ENCODE measurements at places on chromosomes 5 and 9. TPM values are rescaled to one million over a fixed set of nuclear protein-coding genes. Genes with fewer than 3 reads are reported as not detected.

DNA sequence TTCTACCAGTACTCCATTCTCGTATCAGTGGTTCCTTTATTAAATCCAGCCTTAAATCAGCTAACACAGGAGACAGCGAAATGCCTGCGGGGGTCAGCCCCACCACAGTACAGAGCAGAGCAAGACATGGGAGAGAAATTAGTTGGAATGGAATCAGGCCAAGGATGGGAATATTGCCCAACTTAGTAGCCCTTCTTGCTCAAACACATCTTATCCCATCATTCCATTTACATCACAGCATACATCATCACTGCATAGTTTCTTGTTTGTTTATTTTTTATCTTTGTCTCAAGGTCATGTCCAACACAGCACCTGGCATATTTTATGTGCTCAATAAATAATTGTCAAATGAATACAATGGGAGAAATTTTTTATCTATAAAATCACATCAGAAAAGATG lies 34.3 kb upstream of the DAB2 start:
- ATAC-seq, result no peak

DNA sequence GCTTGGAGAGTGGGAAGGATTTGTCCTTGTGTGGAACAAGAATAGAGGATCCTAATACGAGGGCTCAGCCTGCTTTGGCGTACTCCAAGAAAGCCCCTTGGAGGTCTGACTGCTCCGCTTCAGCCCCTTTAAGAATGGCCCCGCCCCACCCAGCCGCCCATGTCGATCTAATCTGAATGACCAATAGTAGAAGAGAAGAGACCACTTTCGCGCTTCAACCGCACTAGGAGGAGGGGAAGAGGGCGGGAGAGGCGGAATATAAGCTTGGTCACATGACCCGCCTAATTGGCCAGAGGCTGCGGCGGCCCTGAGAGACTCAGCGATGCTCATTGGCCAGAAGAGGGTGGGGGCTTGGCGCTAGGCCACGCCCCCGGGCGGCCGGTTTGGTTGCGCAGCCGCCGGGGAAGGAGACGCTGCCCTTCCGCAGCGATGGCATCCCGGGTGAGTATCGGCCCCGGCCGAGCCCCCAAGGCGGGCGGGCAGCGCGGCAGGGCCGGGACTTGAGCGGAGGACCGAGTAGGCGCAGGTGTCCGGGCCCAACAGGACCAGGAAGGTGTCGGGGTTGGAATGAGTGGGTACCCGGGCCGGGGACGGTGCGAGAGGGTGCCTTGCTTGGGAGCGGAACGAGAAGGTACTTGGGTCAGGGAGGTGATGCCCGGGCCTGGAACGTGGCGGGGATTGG lies at the start of gene MIGA2:
Gene MIGA2 (plus strand): TSS at position 386 of the 682 bp plus-strand sequence. CDS start 3,969 bp downstream, outside the sequence.
- peak; percentile 96 for ATAC-seq

- ATAC-seq, result no peak
These were observed 69.7 kb upstream of the TNPO1 start for GRCh38 chr5:72746736-72747135.

SPINK13 gene
- total RNA-seq, result 0.25 TPM

- ATAC-seq, result peak; percentile 50
These were observed 120.1 kb upstream of the ZNF608 start for GRCh38 chr5:124866355-124867136.

HMCN2 gene
- 0.54 TPM for total RNA-seq

FAM169A gene
- 22.2 TPM for total RNA-seq

GRCh38 chr9:97924386-97924785 lies 2.1 kb upstream of the TRMO start:
- no peak for ATAC-seq

DNA sequence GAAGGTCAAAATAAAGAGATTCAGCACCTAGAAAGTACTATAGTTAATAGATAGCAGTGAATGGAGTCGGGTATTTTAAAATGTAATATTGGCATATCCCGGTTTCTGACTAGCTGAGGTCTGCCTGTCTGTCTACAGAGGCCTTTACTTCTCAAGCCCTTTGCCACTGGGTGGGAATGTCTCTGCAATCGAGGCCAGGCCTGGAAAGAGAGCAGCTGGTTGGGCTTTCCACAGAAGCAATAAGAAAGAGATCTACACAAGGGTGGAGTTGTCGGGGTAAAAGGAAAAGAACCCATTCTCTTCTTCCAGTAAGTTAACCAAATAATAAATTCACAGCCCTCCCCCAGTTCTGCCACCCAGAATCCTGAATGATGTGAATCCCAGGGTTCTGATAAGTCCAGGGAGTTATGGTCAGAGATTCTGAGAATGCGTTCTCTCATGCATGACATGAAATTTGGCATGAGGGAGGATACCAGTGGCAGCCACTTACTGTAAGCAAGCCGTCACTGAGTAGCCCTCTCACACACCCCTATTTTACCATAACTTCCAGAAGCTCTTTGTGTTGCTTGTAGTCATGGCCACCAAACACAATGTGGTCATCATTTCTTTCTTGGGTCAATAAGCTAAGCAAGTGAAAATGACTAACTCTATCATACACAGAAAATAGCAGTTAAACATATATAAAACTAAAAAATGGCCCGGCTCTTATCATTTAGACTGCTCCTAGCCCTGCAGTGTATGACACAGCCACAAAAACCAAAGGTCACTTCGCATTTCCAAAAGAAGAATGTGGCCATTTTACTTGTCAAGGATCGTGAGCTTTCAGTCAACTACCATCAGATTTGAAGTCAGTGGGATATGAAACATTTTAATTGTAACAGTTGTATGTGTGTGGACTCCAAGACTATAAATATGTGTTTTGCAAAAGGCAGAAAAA lies 185.0 kb downstream of the GLIS3 start:
- peak; percentile 88 for ATAC-seq

- no peak for ATAC-seq
These were observed 6.0 kb downstream of the NUDT2 start for GRCh38 chr9:34335376-34335775.

GRCh38 chr9:122115176-122116035 lies 22.3 kb upstream of the TTLL11 start:
- no peak for ATAC-seq

DNA sequence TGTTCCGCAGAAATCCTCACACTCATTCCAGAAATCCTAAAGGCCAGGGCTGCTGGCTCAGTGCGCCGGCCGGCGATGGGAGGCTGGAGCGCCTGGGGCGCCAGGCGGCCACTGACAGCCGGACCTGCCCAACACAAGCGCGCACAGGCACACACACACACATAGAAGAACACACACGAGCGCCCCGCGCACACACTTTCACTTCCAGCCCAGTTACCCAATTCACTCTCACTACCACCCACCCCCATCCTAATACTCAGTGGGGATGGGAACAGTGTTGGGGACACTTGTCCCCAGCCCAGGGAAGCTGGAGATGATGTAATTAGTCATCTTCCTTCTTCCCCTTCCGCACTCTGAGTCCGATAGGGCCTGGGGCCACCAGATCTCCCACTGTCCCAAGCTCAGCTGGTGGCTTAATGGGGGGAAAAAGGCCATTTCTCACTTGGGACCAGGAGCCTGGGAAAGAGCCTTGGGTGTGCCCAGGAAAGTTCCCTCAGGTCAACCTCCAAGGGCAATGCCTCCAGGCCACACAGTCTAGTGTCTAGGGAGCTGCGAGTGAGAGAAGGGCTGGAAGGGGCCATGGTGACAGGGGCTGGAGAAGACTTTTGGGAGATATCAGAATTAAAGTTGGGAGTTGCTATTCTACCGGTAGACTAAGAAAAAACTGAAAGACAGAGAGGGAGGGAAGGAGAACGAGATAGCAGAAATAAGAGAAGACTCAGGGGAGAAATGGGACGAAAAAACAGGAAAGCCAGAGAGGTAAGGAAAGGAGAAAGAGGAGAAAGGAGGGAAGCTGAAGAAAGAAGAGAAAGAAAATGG lies 1.7 kb downstream of the EBF1 start:
- no peak for ATAC-seq

- no peak for ATAC-seq
These were observed 75.5 kb downstream of the ENTREP1 start for GRCh38 chr9:69400470-69400869.

TSLP gene
- 0.28 TPM for total RNA-seq

DNA sequence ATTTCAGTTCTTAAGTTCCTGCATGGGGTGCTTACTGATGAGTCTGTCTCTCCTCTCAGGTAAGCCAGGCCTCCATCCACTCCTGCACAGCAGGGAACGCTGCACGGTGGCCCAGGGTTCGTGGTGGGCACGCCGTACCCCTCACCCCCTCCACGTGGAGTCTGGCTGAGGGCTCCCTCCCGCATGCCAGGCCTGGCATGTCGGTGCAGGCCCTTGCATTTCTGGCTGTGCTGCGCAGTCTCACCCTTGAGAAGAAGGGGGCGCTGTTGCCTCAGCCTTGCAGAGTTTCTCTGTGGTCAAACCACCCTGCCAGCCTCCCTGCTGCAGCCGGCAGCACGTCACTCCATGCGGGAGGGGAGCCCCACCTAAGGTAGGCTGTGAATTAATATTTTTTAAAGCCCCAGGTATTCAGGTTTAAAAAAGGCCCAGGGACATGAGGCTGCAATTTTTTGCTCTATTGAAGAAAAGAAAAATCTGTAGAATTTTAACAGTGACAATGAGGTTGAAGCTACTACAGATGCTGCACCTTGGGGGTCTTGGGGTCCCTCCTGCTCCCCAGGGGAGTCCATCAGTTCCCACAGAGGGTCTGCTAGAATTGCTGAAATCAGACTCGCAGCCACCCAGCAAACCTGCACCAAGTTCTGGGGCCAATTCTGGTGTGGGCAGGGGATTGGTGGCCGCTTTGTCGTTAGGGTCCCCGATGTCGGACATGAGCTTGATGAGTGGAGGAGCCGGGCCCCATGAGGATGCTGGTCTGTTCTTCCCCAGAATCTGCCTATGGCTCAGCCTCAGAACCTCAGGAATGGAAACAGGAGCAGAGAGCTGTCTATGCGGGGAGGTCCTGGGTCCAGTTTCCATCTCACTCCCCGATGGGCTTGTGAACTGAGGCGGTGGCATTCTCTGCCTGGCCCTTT lies 52.6 kb downstream of the TENT4A start:
- ATAC-seq, result peak; percentile 67

- peak; percentile 61 for ATAC-seq
These were observed 1.3 kb downstream of the EEIG1 start for GRCh38 chr9:127979333-127980059.

- ATAC-seq, result peak; percentile 44
These were observed 408.5 kb upstream of the GRAMD2B start for GRCh38 chr5:126014676-126015075.

DNA sequence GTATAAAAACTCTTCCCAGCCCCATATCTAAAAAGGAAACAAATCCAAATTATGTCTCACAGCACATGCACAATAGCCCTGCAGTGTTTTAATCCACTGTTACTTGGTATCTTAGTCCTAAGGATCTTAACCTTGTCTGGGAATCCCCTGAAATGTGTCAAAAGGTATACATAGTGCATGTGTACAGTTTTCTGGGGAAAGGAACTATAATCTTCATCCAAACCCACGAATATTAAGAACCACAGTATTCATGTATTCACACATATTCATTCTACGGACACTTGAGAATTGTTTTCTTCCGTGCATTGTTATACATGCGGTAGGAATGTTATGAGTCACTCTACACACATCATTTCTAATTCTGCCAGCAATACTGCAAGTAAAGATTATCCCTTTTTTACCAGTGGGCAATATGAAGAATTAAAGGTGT lies 47.8 kb upstream of the SNX2 start:
- ATAC-seq, result no peak

CDH12 gene
- total RNA-seq, result 10.7 TPM

GRCh38 chr5:100898504-100899346 lies 4.4 kb downstream of the ST8SIA4 start:
- no peak for ATAC-seq

CLIC3 gene
- not detected for total RNA-seq

- no peak for ATAC-seq
These were observed 81.2 kb upstream of the MIER3 start for GRCh38 chr5:57033103-57033502.

DNA sequence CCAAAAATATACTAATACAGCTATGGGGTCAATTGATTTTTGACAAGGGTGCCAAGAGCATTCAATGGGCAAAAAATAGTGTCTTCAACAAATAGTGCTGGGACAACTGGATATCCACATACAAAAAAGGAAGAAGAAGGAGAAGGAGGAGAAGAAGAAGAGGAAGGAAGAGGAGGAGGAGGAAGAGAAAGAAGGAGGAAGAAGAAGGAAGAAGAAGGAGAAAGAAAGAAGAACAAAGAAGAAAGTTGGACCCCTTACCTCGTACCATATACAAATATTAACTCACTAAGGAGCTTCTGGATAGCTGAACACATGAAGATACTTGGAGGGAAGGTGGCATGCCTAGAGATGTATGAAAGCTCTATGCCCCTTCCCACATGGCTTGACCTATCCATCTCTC lies 17.2 kb upstream of the DELE1 start:
- ATAC-seq, result no peak

GRCh38 chr5:55227664-55228430 lies 732 bp upstream of the MCIDAS start:
- ATAC-seq, result no peak
